ENCODE measurements at places on chromosomes 12 and 14.

- DNase-seq, result no peak
Measured at GRCh38 chr12:89476232-89476631, 48.4 kb downstream of the GALNT4 start.

DNA sequence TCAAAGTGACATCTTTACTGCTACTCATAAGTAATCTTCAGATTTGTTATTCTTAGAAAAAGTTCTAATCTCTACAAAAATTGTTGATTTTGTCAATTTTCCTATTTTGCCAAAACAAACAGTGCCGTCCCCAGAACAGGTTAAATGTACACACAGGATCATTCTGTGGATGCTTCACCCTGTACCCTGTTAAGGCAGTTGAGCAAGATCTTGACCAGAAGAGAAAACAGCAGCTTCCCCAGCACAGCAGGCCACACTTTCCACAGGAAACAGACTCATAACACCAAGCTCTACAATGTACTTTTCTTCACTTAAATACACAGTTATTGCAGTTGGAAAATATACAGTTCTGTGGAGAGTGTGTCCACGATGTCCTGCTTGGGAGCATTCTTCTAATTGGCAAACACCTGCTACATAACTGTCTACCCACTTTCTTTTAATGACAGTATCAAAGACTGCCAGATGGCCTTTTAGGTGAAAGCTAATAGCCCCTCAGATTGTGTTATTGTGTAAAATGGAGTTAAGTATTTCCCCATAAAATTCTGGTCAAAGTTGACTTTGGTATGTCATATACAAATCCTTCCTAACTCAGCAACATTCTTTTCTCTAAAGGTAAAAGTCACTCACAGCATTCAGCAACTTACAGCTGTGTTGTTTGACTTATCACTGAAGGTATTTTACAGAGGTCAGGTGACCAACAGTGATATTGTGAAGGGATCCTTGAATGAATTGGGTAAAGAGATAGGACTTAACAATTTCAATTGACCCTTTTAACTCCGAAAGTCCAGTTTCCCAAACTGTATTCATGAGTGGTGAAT lies 77.0 kb downstream of the SEC23A start:
- peak; percentile 14 for DNase-seq

- no peak for DNase-seq
Measured at GRCh38 chr14:91021115-91021514, 39.3 kb downstream of the RPS6KA5 start.

DNA sequence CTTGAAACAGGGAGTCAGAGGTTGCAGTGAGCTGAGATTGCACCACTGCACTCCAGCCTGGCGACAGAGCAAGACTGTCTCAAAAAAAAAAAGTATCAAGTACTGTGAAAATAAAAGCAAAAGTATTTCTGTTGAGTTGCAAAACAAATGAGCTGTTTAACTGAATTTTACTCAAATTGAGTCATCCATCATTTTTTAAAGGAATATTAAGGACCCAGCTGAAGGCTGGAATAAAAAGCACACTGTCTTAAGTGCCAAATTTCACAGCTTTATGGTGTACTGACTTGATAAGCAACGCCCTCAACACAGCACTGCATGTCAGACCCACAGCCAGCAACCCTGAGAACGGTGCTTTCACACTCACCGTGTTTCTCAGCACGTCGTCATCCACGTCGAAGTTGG lies 57.9 kb downstream of the AMN start:
- no peak for DNase-seq

- no peak for DNase-seq
Measured at GRCh38 chr12:55652352-55652751, 15.7 kb downstream of the OR10P1 start.

- DNase-seq, result peak; percentile 59
Measured at GRCh38 chr14:92122351-92122677, 545 bp downstream of the CPSF2 start.

DNA sequence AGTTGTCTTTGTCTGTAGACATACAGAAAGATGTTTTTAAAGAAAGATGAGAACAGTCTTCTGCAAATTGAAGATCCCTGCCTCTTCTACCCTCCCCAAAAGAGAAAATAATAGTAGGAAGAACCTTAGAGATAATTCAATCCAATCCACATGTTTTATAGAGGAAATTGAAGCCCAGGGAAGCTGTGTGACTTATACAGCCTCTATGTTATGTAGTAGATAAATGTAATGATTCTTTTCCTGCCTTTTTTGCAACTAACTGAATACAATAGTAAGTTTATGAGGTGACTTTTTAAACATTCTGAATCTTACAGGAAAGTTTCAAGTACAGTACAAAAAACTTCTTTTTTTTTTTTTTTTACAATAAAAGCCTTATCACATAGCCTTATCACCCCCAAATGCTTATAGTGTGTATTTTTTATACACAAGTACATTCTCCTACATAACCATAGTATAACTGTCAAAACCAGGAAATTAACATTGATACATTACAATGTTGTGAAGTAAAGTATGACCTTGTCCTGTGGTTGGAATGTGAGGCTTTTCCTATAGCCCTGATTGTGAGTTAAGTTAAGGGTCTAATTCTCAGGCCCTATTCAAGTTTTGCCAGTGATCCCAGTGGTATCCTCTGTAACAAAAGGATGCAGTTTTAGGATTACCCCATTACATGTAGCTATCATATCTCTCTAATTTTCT lies 94.4 kb downstream of the FIGNL2 start:
- DNase-seq, result no peak

- DNase-seq, result peak; percentile 93
Measured at GRCh38 chr12:47903927-47904712, 674 bp downstream of the VDR start.

DNA sequence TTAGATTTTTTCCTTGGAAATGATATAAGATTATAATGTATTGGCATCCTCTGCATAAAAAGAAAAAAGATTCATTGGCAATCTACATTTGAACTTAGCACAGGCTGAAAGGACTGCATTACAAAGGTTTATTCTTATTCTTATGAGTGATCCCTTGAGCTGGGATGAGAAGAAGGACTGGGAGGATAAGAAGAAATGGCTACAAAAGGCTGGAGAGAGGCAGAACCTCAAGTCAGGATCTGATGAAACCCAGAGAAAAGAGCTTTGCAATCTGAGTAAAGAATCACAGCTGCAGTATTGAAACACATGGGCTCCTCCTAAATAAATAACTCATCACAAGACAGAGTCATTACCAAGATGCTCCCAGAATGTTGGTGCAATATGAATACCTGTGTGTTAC lies 1635.4 kb upstream of the FLRT2 start:
- no peak for DNase-seq

- peak; percentile 3 for DNase-seq
Measured at GRCh38 chr14:66468778-66469367, 17.3 kb upstream of the CCDC196 start.

- no peak for DNase-seq
Measured at GRCh38 chr12:32290411-32290810, 108.9 kb upstream of the FGD4 start.

GRCh38 chr14:32724867-32725471 lies 213.7 kb upstream of the NPAS3 start:
- DNase-seq, result no peak

GRCh38 chr12:130104571-130105106 lies 57.6 kb upstream of the FZD10 start:
- no peak for DNase-seq

DNA sequence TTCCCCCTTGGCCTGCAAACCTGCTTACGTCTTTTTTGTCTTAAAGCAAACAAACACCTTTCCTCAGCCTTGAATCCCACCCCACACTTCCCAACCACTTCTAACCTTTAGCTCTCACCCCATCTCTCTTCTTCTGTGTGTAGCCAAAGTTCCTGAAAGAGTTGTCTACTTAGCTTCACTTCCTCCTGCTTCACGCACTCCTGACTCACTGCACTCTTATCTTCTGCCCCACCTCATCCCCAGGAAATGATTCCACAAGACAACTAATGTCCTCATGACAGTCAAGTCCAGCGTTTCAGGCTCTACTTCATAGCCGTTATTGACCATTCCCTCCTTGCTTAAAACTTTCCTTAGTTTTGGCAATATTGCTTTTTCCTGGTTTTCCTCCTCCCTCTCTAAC lies 22.4 kb downstream of the EIF2B2 start:
- DNase-seq, result peak; percentile 14
